ENCODE measurements at places on chromosomes 6 and 20.

DNA sequence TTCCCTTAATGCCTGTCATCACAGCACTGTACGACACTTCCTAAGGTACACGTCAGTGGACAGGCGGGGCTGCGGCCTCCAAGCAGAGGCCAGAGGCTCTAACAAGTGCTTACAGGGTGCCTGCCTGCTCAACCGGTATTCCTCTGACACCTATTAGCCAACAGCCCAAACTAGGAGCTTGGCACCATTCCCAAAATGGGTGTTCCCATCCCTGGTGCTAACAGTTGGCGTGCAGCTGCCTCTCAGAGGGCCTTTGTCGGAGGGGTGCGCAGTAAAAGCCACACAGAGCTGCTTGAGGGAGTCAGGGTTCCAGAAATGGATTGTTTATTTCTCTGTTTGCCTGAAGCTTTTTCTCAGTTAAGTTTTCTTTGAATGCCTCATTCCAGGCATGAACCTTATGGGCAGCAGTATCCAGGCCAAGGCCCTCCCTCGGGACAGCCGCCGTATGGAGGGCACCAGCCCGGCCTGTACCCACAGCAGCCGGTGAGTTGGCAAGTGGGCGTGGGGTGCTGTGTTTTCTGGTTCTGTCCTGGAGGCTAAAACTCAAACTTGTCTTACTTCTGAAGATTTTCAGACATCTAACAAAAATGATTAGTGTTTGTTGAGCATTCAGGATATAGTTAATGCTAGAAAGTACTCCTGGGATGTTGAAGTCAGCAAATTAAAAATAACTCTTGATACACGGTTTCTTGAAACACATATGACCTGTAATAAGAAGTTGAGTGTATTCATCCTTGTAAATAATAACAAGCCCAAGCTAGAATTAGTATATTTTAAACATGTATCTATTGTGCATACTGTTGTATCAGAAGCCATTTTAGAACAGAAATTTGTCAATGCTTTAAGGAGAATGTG is 124.7 kb downstream of the TMEM242 start:
- no peak for DNase-seq

DNA sequence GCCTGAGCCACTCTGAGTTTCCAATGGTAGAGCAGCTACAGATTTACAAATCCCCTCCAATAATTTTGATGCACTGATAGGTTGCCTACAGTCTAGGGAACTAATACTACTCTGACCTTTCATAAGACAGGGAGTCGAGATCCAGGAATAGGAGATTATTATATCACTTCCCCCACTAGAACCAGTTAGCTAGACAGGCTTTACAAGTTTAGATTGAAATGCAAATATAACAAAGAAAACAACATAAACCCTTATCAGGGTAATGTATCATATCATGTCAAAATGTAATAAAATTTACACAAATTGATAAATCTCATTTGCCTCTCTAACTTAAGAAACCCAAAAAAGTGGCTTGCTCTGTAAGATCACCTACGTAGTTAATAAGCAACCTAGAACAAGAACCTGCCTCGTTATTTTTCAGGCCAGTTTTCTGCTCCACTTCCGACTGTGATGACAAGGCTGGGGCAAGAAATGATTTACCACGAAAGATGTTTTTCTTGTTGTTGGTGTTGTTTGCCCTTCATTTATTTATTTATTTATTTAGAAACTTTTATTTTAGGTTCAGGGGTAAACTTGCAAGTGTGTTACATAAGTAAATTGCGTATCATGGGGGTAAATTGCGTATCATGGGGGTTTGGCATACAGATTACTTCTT is 504.2 kb upstream of the ID4 start:
- DNase-seq, result no peak

DNA sequence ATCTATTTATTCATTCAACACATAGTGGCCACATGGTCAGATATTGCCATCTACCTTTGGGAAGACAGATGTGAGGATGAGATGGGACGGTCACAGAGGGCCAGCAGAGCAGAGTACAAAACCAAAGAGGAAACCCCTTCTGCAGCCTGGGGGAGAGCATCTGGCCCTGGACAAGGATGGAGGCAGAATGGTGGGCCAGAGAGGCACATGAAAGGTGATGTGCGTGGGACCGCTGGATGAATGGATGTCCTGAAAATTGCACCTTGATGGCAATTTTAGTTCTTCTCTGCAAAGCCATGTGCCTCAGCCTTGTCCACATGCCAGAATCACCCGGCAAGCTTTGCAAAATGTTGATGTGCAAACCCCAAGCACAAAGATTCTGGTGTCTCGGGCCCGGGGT is 77.4 kb upstream of the CD93 start:
- no peak for DNase-seq

DNA sequence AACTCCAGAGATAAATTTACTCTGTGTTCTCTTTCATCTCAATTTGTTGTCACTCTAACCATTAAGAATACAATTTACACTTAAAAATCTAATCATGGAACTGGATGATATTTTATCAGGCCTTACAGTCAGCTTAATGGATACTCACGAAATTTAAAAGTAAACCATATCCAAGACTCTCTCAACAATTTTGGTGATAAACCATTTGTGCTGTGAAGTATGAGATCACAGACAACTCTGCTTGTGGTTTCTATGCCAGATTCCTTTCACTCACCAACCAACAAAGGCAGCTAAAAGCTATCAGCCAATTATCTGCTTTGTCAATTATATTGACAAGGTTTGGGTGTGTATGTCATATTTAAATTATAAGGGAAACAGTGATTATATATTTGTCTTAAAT is 155.8 kb downstream of the TRDN start:
- DNase-seq, result no peak

DNA sequence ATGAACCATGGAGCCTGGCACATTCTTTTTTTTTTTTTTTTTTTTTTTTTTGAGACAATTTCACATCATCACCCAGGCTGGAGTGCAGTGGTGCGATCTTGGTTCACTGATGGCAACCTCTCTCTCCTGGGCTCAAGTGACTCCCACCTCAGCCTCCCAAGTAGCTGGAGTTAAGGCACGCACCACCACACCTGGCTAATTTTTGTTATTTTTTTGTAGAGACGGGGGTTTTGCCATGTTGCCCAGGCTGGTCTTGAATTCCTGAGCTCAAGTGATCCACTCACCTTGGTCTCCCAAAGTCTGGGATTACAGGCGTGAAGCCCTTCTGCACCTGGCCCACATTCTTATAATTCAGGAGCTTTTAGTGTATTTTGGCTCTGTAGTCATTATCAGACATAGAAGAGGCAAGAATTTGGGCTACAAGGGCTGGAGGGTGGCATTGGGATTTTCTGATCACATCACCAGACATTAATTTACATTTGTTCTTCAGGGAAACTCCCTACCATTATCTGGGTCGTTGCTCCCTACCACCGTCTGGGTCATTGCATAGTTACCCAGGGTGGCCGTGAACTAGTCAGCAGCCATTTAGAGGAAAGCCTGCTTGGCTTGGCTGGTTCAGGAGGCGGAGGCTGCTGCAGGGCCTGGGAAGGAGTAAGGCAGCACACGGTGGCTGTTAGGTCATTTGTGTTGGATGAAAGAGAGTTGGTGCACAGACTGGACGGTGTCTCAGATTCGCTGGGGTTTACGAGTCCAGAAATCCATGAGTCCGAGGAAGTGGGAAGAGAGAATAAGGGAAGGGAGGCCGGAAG is 17.6 kb downstream of the ARID1B start:
- no peak for DNase-seq

DNA sequence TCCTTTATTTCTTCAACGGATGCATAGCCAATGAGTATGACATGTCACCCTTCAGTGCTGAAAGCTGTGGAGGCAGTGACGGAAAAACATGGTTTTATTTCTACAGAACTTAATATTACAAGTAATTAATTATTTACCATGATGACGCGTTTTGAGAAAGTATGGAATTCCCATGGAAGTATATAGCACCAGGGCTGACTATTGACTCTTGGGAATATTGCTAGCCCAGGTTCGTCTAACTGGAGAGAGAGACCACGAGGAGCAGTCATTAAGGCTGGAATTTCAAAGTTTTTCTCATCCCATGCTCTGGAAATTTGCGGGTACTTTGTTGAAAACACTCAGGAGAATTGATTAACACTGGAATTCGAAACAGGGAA is 155.2 kb upstream of the PRSS16 start:
- no peak for DNase-seq

GRCh38 chr6:24431045-24431451 is 28.3 kb downstream of the MRS2 start:
- DNase-seq, result no peak

DNA sequence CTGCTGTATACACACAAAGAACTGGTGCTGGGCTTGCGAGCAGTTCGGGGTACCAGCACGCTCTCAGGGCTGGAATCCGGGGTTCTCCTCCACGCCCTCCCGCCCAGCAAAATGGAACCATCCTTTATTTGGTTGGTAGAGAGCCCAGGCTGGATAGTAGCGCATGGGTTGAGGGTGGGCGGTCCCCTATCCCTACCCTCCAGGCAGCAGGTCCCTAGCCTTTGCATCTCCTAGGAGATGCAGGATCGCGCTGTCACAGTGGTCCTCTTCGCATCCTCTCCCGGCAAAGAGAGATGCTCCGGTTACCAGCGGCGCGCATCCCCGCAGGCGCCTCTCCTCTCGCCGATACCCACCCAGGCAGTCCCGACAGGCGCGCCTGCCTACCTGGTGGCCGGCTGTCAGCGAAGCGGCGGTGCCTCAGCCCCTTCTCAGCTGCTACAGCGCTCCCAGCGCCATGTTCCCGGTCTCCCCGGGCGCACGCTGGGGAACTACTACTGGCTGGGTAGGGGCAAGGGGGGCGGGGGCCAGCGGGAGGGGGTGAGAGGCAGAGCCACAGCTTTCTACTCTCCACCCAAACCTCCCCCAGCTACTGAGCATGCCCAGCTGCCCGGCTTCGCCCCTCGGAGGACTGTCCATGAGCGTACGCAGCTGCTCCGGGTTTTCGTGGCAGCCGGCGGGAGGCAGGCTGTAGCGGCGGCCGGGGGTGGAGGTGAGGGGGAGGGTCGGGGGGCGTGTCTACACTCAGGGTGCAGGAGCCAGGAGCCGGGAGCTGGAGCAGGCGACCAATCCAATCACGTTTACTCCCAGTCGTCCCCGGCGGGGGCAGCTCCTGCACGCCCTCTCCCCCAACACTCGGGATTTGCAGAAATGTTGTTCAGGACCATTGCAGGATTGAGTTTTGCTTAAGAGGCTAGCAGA is at the start of gene PAK5:
Gene PAK5, minus strand, starts transcription at position 699 of the 918 bp plus-strand sequence. CDS start 194,748 bp downstream, outside the sequence.
- DNase-seq, result no peak

DNA sequence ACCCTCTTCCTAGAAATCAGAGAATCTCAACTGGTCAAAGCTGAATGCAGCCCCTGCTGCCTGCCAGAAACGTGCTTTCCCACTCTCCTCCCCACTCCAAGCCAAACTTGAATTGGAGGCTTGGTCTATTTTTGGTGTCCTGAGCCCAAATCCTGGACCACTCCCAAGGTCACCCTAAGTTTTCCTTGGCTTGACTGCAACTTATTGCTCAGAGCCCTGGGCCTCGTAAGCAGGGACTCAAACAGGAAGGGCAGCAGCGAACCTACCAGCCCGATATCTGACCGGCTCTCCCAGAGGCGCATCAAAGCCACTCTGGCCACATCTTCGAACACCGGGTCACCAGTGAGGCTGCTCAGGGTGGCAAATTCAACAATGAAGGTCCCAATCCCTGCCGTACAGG is 12.7 kb downstream of the EDEM2 start:
- no peak for DNase-seq

DNA sequence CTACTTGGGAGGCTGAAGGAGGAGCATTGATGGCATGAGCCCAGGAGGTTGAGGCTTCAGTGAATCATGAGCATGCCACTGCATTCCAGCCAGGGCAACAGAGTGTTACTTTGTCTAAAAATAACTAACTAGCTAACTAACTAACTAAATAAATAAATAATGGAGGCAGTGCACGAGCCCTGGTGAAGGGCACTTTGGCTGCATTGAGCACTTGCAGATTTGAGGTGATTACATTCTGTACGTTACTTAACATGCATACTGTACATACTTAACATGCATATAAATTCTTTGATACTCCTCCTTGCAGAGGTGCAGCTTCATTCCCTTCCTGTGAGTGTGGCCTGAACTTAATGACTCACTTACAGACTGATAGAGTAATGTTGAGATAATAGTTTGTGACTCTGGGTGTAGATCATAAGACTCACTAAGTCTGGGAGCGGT is 10.7 kb downstream of the HLA-A start:
- DNase-seq, result peak; percentile 74

DNA sequence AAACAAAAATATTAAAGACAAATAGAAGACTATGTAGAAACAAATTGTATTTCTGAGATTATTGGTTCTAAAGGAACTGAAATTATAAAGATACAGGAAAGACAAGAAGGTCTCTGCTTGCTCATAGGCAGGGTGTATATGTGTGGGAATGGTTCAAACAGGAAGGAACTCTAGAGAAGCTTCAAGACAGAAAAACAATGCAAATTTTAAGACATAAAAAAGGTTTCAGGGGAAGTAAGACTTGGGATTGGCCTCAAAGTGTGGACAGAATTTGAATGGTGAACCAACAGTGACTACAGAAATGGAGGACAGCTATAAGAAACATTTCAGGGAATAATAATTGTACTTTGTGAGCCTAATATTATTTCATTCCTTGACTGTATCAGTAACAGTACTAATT is 50.3 kb downstream of the OR2B2 start:
- no peak for DNase-seq

- DNase-seq, result no peak
These were observed 1175.3 kb upstream of the GJE1 start for GRCh38 chr6:140957386-140957785.

- peak; percentile 12 for DNase-seq
These were observed 74.2 kb downstream of the TOX2 start for GRCh38 chr20:43988867-43989266.

DNA sequence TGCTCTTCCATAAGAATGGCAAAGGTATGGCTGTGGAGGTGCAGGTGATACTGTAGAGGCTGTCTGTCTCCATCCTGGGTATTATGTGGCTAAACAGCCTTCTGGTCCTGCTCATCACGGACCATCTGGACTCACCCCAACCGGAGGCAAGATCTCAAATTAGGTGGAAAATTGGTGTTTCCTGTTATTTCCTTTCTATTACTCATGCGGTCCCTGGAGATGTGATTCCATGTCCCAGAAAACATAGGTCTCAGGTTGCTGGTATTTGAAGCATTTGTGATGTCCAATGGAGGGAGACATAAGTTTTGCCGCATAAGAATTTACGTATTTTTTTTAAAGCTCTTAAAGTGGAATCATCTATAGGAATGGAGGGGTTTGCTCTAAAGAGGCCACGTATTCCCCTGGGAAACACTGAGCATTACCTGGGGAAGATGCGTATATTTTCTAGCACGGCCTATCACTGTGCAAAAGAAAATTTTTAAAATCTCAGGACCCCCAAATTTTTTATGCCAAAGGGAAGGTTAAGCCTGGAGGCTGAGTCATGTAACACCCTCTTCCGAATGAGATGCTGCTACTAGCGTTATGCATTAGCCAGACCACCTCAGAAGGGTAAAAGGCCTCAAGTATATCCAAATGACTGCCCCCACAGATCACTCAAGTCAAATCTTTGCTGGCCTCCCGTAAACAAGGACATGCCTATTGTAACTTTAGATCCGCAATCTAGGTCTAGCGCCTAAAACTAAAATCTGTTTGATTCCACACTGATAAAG is 22.4 kb upstream of the PBOV1 start:
- no peak for DNase-seq

- peak; percentile 27 for DNase-seq
These were observed 702.7 kb downstream of the MAFB start for GRCh38 chr20:39986173-39986904.

- DNase-seq, result no peak
These were observed 458.2 kb downstream of the FRK start for GRCh38 chr6:115602466-115602865.

All from GM04503 (cell line).